Pancreas (tissue), 10 donors: ENCODE measurements at places on chromosomes 12 and 14.

DNA sequence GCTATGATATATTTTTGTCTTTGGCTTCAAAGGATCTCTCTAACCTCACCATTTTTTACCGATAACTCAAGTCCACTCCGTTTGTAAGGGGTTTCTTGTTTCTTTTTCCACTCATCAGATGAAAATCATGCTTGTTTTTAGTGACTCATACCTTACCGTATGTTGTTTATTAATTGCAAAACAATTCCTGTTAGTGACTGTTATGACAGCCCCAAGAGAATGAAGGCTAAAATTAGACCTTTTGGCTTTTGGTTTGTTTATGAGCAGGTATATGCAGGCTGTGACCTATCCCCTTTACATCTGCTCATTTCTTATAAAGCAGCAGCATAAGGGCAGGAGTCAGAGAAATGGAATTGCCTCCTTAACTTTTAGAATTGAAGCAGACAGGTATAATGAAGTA lies 319.8 kb downstream of the CEP128 start:
- DNase-seq, result no peak

DNA sequence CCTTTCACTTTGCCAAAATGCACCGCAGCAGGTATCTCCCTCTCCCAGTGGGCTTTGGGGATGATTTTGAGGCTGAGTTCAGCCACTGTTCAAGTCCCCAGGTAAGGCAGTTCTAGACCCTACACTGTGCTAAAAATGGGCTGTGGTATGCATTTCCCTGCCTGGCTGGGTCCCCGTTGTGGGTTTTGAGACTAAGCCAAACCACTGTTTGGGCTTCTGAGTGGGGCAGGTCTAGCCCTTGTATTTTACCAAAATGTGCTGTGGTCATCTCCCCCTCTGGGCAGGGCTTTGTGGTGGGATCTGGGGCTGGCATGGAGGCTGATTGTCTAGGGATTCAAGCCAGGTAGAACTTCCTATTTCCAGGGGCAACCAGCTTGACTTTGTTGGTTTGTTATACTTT lies 13.6 kb upstream of the OR4Q3 start:
- no peak for DNase-seq

GRCh38 chr14:39266525-39266870 lies 32.8 kb downstream of the MIA2 start:
- peak; percentile 93 for DNase-seq

DNA sequence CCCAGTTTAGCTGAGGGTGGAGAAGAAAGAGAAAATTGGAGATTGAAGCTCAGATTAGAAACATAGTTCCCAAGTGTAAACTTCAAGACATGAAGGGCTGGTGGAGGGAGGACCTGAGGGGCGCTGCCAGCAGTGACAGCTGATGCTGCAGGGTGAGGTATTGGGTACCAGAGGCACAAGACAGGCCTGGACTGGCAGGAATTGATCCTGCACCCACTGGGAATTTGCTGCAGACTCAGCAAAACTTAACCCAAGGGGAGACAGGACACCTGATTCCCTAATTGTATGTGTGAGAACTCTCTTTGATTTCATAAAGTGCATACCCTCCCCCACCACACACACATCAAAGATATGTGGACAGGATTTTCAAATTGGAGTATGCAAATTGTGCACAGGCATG lies 11.6 kb downstream of the PTPRR start:
- DNase-seq, result no peak

DNA sequence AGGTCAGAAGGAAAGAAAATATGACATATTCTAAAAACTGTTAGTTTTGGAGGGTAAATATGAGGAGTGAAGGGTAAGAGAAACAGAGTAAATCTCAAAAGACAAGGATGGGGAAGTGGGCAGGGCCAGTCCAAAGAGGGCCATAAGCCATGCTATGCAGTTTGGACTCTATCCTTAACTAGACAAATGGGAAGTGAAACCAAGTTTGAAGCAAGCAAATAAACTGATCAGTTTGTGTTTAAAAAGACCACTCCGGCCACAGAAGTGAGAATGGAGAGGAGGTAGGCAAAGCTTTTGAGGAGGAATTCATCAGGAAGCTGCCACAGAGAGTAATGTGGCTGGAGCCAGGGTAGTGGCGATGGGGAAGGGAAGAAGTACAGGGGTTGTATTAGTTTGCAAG lies 37.5 kb upstream of the DAAM1 start:
- DNase-seq, result no peak
